ENCODE measurements at places on chromosomes 1 and 21. TPM values are rescaled to one million over a fixed set of nuclear protein-coding genes. Genes with fewer than 3 reads are reported as not detected.

DNA sequence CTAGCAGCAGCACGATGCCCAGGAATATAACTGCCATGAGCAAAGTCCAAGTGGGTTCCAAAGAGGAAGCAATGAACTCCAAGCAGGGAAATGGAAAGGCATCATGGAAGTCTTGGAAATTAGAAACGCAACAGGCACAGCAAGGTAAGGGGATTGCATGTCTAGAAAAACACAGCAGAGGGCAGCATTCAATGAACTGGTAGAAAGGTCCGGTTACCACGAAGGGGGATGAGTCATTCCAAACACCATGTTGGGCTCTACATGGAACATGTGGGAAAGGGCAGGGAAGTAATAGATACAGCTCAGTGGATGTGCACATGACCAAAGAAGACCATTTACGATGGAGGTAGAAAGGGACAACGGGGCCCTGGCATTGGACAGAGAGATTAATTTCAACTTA lies 36.4 kb downstream of the RXRG start:
- peak; percentile 87 for DNase-seq

DNA sequence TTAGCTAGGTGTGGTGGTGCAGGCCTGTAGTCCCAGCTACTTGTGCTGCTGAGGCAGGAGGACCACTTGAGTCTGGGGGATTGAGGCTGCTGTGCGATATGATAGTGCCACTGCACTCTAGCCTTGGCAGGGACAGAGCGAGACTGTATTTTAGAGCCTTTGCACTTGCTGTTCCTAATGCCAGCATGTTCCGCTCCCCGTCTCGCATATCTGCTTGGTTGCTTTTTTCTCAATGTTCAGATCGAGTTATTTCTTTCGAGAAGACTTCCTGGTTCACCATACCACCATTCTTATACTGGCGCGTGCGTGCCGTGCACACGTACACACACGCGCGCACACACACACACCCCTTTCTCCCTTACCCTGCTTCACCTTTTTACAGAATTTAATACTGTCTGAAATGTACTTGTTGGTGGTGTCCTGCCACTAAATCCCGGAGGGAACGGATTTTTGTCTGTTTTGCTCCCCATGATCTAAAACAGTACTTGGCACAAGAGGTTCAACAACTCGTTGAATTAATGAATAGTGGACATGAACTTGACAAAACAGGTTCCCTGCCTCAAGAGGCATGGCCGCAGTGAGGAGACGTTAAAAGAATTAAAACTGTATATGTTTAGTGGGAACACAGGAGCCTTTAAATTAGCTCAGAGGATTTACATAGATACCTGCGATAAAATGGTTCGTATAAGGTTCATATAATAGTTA lies 1.1 kb upstream of the RPRD2 start:
- DNase-seq, result no peak

- no peak for DNase-seq
Observed at GRCh38 chr21:29209696-29210095, 79.3 kb downstream of the MAP3K7CL start.

- DNase-seq, result no peak
Observed at GRCh38 chr1:240824238-240824637, 212.3 kb upstream of the GREM2 start.

GRCh38 chr1:6052543-6053205 lies 7.0 kb downstream of the KCNAB2 start:
- DNase-seq, result peak; percentile 18

GRCh38 chr1:9181176-9181906 lies 52.4 kb upstream of the GPR157 start:
- DNase-seq, result no peak

DNA sequence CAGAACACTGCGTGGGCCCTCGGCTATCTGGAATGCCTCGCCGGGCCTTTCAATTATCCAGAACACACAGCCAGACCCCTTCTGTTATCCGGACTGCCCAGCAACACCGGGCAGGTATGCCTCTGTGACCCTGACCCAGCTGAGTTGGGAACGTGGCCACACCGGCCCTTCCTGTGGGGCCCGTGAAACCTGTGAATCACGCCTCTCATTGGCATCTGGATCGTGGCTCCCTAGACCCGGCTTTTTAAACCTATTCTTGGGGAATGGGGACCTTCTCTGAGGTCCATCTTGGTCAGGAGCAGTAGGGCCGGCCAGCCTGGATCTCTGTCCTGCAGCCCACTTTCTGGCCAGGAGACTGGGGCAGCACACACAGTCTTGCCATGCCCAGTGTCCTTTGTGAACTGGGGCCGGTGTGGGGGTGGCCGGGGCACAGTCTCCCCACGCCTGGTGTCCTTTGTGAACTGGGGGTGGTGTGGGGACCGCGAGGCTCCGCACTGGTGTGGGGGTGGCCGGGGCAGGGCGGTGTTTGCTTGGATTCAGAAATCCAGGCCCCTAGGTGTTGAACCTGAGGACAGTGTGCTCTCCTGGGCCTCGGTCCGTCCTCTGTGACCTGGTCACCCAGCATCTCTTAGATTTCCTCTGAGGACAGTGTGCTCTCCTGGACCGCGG lies 11.1 kb downstream of the COL18A1 start:
- no peak for DNase-seq

GRCh38 chr1:198346178-198346577 lies 189.4 kb downstream of the NEK7 start:
- DNase-seq, result no peak

GRCh38 chr1:31617218-31617915 lies at the start of gene HCRTR1:
Gene HCRTR1 (plus strand): TSS chr1:31617689. CDS start chr1:31619193, 1,504 bp downstream.
- no peak for DNase-seq

DNA sequence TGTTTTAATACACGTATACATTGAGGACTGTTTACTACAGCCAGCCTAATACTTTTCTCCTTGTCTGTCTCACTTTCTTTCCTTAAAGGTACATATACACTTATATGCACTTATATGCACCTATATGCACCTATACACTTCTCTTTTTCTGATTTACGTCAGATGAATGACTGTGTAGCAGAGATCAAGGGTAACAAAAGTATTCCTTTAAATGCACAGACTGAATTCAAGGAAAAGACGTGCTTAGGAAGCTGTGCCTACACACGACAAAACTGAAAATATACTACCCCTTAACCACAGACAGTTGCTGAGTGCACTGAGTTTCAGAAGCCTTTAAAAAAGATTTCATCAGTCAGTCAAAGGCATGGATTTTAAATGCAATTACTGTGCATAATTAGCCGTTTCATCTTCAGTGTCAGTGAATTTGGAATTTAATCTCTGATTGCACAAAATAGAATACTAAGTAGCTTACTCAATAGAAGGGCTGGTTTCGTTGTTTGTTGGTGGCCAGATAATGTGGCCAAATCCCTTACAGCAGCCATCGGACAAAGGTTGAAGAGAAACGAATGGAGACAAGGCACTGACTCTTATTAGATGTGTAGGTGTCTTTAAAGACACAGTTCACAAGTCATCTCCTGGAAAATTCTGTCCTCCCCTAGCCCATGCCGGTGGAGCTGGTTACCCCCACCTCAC lies 38.3 kb upstream of the TARBP1 start:
- no peak for DNase-seq

DNA sequence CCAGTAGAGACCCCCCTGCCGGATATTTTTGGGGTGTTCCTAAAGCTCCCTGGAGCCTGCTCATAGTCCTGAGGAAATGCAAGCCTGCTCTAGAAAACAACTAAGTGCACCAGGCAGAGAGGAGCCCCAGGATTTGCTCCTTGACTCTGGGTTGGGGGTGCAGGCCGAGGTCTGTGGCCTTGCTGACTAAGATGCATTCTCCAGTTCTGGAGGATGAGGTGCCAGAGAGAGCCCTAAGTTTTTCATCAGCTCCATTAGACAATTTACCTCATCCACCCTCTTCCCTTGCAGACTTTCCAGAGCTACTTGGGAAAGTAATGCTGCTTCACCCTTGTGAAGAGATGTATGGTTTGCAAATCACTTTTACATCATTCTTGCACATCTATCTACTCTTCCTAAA lies 9.1 kb downstream of the TUFT1 start:
- DNase-seq, result no peak

DNA sequence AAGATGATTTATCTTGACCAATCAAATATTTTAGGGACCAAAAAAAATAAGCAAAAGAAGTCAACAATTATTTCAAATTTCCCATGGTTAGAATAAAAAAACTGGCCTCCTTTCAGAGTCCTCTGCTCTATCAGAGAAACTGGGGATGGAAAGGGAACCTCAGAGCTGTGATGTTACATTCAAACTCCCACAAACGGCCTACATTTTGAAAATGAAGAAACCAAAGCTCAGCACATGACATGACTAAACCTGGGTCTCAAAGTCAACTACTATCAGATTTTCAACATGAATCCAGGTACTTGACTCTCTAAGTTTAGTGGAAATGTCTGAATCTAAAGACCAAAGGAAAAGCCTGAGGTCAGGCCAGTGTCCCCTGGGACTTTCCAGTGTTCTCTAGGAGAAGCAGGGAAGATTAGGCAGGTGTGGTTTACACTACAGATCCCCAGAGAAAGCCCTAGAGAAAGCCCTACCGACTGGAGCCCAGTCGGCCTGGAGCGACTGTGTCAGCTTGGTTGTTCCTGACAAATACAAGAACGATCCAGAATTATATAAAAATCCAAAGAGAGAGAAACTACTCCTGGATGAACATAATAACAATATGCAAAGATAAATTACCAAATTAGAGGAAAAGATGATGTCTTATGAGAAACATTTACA lies 24.8 kb downstream of the JAK1 start:
- DNase-seq, result no peak

DNA sequence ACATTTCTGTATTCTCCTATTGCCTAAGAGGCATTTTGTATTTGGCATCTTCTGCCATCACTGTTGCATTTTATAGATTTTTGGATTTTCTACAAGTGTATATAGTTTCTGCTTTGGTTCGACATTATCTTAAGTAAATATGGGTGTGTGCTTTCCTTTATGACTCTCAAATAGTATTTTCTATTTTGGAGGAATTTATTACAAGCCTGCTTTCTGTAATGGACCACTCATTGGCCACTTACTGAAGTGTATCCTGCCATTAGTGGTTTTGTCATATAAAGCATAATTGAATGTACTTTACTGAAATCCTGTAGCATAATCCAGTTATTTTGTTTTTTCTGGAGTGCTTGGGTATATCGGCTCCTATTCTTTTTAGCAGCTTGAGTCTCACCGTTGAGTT lies 184.3 kb downstream of the PATJ start:
- no peak for DNase-seq

GRCh38 chr1:153534925-153535241 lies 908 bp downstream of the S100A6 start:
- DNase-seq, result no peak

GRCh38 chr1:205287767-205288559 lies 33.6 kb downstream of the NUAK2 start:
- peak; percentile 54 for DNase-seq

DNA sequence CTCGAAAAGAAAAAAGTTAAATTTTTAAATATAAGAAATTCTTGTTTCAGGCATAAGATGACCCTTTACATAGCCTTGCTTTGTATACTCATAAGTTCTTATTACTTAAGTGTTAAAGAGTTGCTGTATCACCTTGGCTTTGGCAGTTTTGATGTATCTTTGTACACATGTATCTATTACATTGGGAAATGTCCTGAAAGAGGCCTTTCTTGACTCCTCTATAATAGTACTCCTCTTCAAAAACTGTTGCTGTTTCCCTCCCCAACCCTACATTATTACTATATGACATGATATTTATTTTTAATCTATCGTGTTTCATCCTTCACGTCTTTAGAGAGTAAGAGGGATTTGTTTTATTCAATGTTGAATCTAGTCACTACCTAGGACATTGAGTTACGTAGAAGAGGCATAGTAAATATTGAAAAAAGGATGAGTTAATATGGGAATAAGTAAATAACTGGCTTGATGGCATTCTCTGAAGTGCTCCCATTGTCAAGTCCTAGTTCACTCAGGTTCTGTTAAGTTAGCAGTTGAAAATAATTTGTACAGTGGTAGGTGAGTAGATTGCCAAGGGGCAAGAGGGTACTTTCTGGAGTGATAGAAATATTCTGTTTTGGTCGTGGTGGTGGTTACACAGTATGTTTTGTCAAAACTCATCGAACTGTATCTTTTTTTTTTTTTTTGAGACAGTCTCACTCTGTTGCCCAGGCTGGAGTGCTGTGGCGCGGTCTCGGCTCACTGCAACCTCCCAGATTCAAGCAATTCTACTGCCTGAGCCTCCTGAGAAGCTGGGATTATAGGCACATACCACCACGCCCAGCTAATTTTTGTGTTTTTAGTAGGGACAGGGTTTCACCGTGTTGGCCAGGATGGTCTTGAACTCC lies 8.2 kb downstream of the THRAP3 start:
- no peak for DNase-seq

GRCh38 chr1:47507881-47508701 lies 70.2 kb downstream of the FOXD2 start:
- no peak for DNase-seq

- DNase-seq, result no peak
Observed at GRCh38 chr1:162716123-162716522, 74.4 kb upstream of the HSD17B7 start.

DNA sequence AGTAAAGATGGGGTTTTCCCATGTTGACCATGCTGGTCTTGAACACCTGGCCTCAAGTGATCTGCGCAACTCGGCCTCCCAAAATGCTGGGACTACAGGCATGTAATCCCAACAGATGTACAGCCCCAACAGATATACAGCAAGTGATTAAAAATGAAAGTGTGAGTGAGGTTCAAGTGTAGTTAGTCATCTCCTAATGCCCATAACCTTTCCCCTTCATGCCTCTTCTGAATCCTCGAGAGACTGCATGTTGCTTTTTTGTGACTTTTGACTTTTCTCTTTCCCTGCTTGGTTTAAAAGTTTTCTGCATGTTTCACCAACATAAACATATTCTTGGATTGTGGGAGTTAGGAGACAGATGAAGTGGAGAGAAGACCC lies 31.2 kb downstream of the KCNK2 start:
- DNase-seq, result no peak

DNA sequence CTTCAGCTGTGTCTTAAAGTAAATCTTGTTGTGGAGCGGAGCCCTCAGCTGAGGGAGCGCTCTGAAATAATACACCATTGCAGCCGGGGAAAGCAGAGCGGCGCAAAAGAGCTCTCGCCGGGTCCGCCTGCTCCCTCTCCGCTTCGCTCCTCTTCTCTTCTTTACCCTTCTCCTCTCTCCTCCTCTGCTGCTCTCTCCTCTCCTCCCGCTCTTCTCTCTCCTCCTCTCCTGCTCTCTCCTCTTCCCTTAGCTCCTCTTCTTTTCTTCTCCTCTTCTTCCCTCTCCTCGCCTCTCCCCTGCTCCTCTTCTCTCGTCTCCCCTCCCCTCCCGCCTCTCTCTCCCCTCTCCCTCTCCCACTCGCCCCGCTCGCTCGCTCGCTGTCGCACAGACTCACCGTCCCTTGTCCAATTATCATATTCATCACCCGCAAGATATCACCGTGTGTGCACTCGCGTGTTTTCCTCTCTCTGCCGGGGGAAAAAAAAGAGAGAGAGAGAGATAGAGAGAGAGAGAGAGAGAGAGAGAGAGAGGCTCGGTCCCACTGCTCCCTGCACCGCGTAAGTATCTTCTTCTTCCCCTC lies at the start of gene PROX1:
Gene PROX1 (plus strand): TSS at position 47 of the 580 bp plus-strand sequence. CDS start 8,563 bp downstream, outside the sequence.
- peak; percentile 92 for DNase-seq

Gene MYOC
- not detected for total RNA-seq

Gene KIF2C
- 82.2 TPM for total RNA-seq

Gene DPT
- 0.15 TPM for total RNA-seq

Gene C1orf87
- total RNA-seq, result not detected

Gene PAPPA2
- total RNA-seq, result 2.0 TPM

Gene KRTAP23-1
- not detected for total RNA-seq

Gene CFHR4
- total RNA-seq, result not detected

Gene ZBTB8B
- 0.02 TPM for total RNA-seq

Gene FAM163A
- total RNA-seq, result not detected

Gene TEKT2
- total RNA-seq, result not detected

Gene YARS1
- total RNA-seq, result 136 TPM

Gene LMO4
- total RNA-seq, result 33.9 TPM

Gene KRTAP19-3
- not detected for total RNA-seq

Gene TMEM240
- not detected for total RNA-seq

Gene TSTD1
- not detected for total RNA-seq

Gene CRNN
- not detected for total RNA-seq
